Activated naive CD8-positive, alpha-beta T cell treated with anti-CD3 and anti-CD28 coated beads for 36 hours (primary cell): ENCODE measurements at places on chromosomes 11 and 22. TPM values are rescaled to one million over a fixed set of nuclear protein-coding genes. Genes with fewer than 3 reads are reported as not detected.

KRTAP5-7 gene
- not detected for total RNA-seq

SLC22A6 gene
- total RNA-seq: not detected

FOSL1 gene
- 16.0 TPM for total RNA-seq

PHETA2 gene
- total RNA-seq: 2.1 TPM

RTN4R gene
- 3.5 TPM for total RNA-seq

PTS gene
- 28.9 TPM for total RNA-seq

PTPRCAP gene
- 110 TPM for total RNA-seq

OR6T1 gene
- total RNA-seq: not detected

ANKK1 gene
- total RNA-seq: 0.23 TPM

SNU13 gene
- total RNA-seq: 357 TPM

HBG1 gene
- total RNA-seq: not detected

CAPN5 gene
- total RNA-seq: 2.4 TPM

GRAP2 gene
- total RNA-seq: 65.2 TPM

C11orf87 gene
- not detected for total RNA-seq

FREY1 gene
- total RNA-seq: 0.80 TPM

APOBEC3B gene
- 3.4 TPM for total RNA-seq

KRTAP5-10 gene
- not detected for total RNA-seq

PLEKHA7 gene
- total RNA-seq: 5.1 TPM

SYT8 gene
- total RNA-seq: not detected

MCM5 gene
- 342 TPM for total RNA-seq

HPX gene
- not detected for total RNA-seq

BUD13 gene
- 33.4 TPM for total RNA-seq

OR51A2 gene
- not detected for total RNA-seq

OR2AG2 gene
- 0.08 TPM for total RNA-seq

CHRNA10 gene
- total RNA-seq: 1.0 TPM

HSPB2 gene
- not detected for total RNA-seq

HDAC10 gene
- total RNA-seq: 42.3 TPM

POLR2F gene
- 140 TPM for total RNA-seq

NXPE2 gene
- not detected for total RNA-seq

SCN2B gene
- not detected for total RNA-seq

LMO2 gene
- total RNA-seq: 0.14 TPM

C22orf31 gene
- not detected for total RNA-seq

TRPC6 gene
- not detected for total RNA-seq

POU2AF3 gene
- total RNA-seq: not detected

GDPD5 gene
- total RNA-seq: 5.9 TPM
